T-helper 22 cell (primary cell): ENCODE measurements at places on chromosomes 6 and 20.

- no peak for DNase-seq
Measured at GRCh38 chr6:145258122-145258521, 477.2 kb downstream of the EPM2A start.

DNA sequence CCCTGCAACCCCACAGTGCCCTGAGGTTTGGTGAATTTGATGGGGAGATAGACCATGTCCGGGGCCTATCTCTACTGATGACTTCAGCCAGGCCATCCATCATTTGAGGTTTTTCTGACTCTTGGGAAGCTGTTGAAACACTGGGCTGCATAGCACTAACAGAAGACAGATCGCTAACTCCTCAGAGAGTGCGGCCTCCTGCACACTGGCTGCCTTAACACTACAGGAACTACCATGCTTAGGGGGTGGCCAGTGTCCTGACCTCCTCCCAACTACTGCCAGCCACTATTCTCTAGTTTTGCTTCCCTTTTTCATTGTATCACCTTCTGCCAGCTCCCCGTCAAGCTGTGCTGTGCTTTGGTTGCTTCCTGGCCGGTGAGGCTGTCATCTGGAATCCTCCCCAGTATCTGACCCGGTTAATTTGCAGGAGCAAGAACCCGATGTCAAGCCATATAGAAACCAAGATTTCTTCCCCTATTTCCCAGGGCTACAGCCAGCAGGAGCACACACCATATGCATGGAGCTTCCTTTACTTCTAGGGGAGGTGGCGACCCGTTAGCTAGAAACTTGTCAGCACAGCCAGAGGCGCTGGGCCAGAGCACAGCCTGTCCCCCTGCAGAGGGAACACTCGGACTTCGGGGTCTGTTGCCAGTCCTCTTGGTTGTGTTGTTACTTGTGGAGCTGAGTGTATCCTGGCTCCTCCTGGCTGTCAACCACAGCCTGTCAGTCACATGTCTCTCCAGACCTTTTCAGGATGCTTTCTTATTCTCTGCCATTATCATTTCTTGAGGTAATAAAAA lies 57.3 kb upstream of the TRAF3IP2 start:
- no peak for DNase-seq

DNA sequence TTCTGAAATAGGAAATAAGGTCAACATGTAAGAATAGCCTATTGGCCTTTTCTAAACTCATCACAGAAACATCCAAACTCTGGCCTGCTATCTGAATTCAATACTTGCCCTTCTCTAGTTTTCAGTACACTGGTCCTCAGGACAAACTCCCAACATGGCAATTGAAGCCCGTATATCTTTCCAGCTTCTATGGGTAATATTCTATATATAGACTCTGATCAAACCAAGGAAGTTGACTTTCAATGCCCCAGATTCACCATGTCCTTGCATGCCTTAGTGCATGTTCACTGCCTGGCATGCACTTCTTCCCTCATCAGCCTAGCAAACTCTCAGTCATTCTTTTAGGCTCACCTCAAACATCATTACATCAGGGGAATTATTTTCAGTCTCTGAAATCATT lies 73.2 kb downstream of the RSPO3 start:
- no peak for DNase-seq

DNA sequence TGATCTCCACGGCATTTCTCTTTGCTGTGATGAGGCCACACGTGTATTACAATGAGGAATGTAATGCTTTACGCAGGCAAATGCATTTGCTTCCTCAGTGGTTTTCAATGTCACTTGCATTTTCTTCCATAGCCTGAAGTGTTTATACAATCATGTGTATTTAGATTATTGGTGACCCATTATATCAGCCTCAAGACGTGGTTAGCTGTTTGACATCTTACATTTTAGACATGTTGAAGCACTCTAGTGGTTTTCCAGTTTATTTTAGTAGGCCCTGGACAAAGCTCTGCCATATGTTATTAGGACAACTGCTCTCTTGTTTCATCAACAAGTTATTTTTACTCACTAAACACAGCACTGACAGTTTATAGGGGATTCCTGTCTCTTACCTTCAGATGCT lies 200.4 kb downstream of the UTRN start:
- no peak for DNase-seq

DNA sequence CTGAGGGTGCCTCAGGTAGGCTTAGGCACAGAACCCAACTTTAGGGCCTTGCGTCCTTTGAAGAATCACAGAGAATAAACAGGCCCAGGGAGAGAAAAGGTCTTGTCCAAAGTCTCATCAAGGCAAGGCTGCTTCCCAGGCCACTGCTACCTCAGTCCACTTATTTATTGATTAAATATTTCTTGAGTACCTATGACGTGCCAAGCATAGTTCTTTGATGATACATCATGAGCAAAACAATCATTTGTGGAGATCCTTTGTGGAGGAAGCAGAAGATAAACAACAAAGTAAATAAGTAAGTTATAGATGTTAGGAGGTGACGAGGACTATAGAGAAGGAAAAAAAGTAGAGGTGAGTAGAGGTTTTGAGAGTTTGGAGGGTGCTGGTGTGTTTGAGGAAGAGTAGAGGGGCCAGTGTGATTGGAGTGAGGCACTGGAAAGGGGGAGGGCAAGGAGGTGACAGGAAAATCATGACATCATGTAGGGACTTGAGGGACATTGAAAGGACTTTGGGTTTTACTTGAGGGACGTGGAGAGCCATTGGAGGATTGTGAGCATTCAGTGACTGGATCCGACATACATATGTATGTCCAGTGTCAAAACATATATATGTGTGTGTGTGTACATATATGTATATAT lies 14.1 kb upstream of the CHMP4B start:
- DNase-seq: no peak

DNA sequence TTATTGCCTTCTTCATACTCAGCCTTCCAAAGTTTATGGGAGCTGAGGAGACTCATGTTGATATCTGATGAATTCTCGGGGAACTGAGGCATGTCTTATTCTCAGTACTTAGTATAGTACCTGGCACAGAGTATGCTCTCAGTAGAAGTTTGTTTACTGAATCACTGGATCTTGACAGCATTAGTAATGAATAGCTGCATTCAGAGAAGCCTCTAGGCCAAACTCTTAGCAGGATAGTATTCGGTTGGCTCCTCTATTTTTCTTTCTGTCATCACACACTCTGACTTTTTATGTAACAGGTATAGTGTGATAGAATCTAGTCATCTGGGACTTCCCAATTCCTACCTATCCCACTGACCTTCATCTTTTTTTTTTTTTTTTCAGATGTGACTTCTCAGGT lies 566.4 kb upstream of the MAN1A1 start:
- DNase-seq: no peak

GRCh38 chr6:162715601-162716000 lies 12.0 kb downstream of the PRKN start:
- no peak for DNase-seq

DNA sequence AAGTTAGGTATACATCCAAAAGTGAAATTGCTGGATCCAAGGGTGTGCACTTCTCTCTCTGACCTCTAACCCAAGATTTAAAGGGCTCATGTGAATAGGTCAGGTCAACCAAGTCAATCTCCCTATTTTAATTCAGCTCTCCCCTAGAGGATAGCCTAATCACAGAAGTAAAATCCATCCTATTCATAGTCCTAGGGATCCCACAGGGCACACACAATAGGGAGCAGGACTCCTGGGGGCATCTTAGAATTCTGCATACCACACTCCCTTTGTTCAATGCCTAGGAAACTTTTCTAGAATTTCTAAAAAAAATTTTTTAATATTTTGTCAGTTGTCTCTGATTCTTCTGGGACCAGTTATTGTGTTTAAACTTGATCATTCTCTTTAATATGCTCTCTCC lies 35.1 kb downstream of the CST9L start:
- no peak for DNase-seq

DNA sequence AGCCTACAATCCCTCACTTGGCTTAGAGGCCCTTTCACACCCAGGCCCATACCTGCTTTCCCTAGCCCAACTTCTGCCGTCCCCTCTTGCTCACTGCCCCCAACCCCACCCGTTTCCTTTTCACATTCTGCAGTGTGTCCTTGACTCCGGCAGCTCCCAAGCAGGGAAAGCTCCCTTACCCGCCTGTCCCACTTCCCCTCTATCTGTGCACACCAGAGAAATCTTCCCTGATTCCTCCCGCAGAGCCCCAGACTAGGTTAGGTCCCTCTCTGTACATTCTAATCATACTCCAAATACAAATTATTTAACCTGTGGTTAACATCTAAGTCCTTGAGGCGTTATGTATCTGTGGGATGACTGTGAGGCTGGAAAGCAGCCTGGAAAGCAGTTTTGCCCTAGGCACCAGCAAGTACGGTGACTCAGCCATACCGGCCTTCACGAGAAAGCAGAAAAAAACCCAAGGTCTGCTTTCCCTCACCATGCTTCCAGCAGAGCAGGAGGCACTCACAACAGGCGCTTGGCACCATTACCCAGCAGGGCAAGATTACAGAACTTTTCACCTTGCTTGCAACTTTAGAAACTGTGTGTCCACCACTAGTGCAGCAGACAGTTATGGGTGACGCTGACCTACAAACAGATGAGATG lies 22.3 kb downstream of the ELOVL5 start:
- DNase-seq: no peak
